Tibial artery (tissue), 4 donors: ENCODE measurements at places on chromosomes 2 and 18.

DNA sequence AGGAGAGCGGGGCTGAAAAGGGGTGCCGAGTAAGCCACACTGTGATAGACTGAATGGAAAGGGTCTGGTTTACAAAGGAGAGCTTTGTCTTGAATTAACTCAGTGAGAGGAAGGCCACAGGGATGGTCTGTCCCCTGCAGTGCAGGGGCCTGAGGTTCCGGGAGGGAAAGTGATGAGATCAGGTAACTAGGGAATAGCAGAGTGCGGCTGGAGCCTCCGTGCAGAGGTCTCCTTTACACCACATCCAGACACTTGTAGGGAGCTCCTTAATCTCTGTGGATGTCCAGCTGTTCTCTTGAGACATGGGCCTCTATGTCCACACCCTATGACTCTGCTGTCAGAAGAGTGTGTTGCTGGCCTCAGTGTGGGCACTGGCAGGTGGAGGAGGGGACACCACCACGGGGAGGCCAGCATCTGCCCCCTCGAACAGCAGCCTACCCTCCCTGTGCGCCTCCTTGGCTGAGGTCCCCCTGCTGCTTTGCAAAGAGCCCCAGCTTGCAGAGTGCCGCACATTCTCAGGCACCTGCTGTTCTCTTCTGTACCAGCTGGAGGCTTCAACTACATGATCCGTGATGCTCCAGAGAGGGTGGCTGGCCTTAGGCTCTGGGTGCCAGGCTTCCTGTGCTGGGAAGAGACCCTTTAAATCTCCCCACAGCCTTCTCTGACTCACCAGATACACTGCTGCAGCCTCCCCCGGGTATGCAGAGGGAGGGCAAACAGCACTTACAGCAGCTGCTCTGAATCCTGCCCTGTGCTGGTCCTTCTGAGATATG lies 25.9 kb downstream of the ENOSF1 start:
- DNase-seq, result no peak

GRCh38 chr18:66603941-66604627 lies at the start of gene CDH19:
Gene CDH19 (minus strand): TSS chr18:66604090. CDS start chr18:66572204, 31,886 bp downstream.
- no peak for DNase-seq

DNA sequence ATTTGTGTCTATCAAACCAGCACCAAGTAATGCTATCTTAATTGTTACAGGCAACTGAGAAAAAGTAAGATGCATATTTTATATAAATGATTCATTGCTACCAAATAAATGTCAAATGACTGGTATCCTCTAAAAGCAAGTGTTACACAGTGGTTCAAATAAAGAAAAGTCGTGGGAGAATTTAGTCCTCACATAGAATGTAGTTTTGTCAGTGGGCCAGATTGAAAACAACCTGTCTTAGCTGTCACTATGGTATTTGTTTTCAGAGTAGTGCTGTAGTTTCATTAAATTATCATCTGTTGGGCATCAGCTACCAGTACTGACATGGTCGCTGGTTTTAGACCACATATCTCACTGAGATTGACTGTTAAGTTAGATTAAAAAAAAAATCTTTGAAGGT lies 10.2 kb upstream of the EIF2AK3 start:
- no peak for DNase-seq

- DNase-seq, result no peak
Observed at GRCh38 chr2:102801098-102801718, 39.4 kb downstream of the TMEM182 start.

- DNase-seq, result no peak
Observed at GRCh38 chr2:8965216-8965969, 38.1 kb downstream of the MBOAT2 start.

- DNase-seq, result no peak
Observed at GRCh38 chr2:235607546-235608199, 113.8 kb downstream of the AGAP1 start.
